SW480 (cell line): ENCODE measurements at places on chromosomes 16 and 17.

GRCh38 chr17:82236142-82236971 is 7.5 kb downstream of the SLC16A3 start:
- no peak for DNase-seq

- DNase-seq = no peak
Measured at GRCh38 chr17:60652454-60653247, 25.0 kb upstream of the BCAS3 start.

DNA sequence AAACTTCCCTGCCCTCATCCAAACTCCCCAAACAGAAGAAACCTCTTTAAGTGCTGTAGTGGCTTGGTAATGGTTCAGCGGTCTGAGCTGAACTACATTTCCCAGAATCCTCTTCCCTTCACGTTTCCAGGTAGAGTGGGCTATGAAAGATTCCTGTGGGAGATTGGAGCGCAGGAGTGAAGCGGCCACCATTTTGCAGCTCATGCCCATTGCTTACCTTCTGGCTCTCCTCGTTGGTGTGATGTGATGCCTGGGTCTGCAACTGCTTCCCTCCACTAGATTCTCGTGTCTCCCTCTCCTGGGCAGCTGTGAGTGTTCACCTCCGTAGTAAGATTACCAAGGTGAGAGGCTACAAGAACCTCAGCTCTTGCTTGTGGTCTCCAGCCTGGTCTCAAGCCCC is 82.1 kb downstream of the GPR139 start:
- peak; percentile 28 for DNase-seq

DNA sequence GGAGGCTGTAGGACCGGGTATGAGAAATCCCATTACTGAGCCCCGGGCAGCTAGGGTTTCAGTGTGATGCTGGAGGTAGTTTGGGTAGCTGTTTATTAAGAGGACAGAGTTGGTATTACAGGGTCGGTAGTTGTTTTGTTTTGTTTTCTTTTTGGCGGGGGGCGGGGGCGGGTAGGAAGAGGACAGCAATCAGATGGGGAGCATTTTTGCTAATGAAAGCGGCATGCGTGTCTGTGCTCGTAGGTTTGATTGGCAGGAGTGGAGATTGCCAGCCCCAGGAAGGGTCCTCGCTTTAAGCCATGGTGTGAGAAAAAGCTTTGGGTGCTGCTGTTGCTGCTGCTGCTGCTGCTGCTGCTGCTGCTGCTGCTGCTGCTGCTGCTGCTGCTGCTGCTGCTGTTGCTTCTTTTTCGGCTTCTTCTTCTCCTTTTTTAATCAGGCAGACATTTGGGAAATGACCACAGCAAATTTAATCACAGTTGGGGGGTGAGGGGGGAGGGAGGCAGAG is 498.5 kb upstream of the ZFHX3 start:
- DNase-seq = peak; percentile 6

DNA sequence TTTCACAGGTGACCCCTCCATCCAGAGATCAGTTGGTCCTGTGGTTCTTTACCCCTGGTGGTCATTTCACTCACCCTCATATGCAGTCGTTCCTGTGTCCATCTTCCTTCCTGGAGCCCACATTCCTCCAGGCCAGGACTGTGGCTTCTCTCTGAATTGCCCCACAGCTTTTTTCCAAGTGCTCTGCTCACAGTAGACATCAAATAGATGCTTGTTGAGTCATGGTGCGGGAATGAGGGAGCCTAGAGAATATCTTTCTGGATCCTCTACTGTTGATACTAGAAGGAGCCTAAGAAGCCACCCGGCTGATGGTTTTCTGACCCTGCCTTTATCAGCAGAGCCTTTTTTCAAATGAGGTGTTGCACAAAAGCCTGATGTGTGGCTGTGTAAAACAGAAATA is 10.4 kb downstream of the USB1 start:
- DNase-seq = no peak

DNA sequence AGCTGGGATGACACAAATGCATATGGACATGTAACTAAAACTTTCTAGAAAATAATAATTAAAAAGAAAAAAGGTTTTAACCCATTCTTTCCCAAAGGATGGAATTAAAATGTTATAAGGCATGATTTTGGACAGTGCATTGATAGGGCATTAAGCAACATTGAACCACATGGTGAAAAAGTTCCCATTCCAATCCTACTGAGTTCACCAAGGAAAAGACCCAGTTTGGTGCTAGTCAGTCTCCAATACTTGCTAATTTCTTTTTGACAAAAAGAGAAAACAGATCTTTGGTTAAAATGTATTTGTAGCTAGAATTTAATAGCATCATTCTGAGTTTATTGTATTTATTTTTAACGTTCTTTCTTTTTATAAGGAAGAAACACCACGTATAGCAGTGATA is 28.1 kb downstream of the EMP2 start:
- DNase-seq = no peak

- no peak for DNase-seq
Measured at GRCh38 chr16:8776129-8776584, 21.3 kb downstream of the TMEM186 start.

DNA sequence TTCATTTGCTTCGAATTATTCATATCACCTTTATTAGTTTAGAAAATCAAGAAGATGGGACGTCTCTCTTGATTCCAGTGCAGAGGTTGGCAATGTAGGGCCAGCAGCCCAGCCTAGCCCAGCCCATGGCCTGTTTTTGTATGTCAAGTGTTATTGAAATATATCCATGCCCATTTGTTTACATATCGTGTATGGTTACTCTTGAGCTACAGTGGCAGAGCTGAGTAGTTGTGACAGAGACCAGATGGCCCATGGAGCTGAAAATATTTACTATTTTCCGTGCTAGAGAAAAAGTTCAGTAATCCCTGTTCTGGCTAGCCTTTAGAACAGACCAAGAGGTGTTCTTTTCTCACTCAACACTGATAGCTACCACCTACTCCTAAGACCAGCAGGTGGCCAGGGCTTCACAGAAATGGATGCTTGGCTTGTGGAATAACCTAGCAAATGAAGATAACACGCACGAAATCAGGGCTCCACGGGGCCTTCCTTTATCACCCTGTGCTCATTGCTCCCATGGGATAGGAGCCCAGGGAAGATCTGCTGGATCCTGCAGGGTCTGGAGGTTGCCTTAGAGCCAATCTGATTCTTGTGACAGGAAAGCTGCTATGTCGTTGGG is 123.2 kb upstream of the ANKFN1 start:
- DNase-seq = no peak

GRCh38 chr17:4559966-4560365 is 411 bp downstream of the GGT6 start:
- DNase-seq = no peak

GRCh38 chr16:12530302-12530701 is 273.4 kb downstream of the CPPED1 start:
- DNase-seq = no peak

DNA sequence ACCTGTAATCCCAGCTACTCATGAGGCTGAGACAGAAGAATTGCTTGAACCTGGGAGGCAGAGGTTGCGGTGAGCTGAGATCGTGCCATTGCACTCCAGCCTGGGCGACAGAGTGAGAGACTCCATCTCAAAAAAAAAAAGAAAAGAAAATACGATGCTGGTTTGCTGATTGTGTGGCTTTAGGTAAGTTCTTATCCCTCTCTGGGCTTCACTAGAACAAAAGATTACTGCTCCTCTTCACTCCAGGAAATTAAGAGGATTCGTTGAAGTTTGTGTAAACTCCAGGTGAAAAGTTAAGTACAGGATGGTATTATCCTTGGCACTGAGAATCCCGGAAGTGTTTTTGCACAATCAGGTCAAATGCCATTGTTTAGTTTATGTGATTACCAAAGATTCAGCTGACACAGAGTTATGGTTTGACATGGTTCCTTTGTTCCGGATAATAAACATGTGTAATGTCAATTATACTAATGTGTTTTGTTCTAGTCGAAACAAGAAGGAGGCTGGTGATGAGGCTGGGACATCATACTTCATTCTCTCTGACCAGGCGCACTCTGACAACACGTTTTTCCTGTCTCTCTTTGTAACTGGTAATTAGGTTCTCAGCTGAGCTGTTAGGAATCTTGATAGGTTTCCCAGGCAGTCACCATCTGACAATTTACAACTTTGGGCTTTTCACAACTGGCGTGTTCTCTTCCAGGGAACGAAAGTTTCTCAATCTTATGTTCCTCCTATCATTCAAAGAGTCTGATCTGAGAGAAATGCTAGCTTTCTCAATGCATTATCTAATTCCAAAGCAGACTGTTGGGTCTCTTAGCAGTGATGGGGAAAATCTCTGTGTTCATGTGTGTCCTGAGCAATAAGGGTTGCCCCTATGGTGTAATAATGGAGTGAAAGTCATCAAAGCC is 10.8 kb upstream of the TAOK1 start:
- DNase-seq = no peak

- DNase-seq = no peak
Measured at GRCh38 chr16:52652033-52652432, 105.1 kb upstream of the TOX3 start.

DNA sequence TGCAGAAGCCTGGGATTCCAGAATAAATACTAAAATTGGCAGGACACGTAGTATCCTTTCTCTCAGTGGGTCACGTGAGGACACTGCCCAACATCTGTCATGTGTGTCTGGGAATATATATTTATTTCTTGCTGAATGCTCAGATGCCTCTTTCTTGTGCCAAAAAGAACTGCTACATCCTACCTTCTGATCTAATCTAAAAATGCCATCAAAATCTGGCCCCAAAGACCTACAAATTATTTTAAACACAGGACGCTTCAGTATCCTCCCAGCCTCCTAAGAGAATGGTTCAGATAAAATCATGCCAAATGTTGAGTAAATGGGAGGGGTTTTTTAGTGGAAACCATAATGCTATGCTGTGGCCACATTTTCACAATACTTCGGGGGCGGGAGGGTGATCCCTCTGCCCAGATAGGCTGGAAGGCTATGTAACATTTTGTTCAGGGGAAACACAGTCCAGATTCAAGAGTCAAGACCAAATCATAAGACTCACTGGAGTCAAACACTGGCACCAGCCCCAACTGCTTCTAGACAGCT is 22.9 kb upstream of the CORO6 start:
- no peak for DNase-seq

GRCh38 chr16:56263711-56264608 is 72.7 kb downstream of the GNAO1 start:
- no peak for DNase-seq

DNA sequence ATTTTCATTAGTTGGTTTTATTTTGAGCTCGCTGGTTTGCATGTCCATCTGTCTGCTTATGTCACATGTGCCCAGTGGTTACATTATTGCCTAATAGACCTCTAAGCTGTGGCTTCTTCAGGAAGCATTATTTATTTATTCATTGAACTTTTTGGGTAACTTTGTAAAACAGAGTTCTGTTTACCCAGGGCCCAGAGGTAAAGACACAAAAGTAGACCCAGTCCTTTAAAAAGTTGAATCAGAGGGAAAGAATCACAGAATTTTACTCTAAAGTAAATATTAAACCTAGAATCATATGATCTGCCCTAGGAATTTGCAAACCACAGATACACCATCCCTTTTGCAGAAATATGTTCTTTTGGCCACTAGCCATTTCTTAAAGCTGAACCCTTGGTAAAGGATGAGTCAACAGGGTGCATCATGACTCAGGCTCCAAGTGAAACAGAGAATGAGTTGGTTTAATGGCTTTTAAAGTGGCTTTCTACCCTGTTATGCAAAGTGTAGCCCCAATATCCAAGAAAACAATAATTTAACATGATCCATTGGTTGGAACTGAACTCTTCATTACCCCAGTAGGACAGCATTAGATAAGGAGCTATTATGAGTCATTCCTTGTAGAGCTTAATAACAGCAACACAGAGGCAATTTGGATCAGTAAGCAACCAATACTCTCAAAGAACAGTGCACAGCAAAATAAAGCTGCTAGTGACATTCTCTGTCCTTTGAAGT is 236.3 kb downstream of the KCNJ2 start:
- peak; percentile 34 for DNase-seq

DNA sequence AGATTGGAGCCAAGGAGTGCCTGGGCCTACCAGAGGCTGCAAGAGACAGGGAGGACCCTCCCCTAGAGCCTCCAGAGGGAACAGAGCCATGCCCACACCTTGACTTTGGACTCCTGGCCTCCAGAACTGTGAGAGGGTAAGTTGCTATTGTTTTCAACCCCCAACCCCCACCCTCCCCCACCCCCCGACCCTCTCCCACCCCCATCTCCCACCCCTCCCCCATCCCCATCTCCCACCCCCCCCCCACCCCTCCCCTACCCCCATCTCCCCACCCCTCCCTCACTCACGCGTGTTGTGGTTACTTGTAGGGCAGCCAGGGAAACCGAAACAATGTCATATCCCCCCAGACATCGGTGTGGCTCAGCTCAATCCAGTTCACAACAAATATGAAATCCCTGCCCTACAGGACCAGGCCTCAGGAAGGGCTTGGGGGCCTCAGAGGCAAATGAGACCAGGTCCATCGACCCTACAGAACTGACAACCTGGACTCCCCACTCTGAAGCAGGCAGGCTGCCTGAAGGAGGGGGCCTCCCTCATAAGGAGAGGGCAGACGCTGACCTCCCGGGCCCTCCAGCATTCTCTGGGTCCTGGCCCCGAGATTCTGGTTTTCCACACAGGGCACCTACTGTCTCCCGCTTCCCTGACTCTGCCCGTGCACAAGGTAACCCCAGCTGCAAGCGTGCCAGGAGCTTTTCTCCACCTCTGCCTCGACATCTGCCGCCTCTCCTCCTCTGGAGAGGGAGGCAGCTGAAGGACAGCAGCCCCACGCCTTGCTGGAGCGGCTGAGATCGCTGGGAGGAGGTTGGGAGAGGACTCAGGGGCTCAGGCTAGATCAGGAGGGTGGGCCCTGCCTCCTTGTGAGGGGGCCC is 3.0 kb upstream of the ZCCHC14 start:
- no peak for DNase-seq

DNA sequence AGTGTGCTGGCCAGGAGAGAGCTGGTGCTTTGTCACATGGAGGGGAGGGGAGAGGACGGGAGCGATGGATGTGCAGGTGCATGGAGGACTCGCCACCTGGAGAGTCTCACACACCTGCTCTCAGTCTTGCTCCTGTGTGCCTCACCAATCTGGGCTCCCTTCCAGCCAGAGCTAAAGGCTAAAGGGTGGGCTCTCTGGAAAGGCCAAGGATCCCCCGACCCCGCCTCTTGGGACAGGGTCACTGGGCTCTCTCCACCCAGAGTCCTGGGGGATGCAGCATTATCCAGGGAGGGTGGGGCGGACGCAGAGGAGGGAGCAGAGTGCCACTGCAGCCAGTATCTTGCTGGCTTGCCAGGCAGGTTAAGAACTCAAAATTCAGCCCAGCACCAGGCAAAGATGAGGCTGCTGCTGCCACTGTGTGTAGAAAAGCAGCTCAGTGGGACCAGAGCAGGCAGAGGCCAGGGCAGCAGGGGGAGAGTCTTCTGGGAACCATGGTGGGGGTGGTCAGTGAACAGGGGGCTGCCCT is 5.4 kb upstream of the STAT5B start:
- DNase-seq = no peak

DNA sequence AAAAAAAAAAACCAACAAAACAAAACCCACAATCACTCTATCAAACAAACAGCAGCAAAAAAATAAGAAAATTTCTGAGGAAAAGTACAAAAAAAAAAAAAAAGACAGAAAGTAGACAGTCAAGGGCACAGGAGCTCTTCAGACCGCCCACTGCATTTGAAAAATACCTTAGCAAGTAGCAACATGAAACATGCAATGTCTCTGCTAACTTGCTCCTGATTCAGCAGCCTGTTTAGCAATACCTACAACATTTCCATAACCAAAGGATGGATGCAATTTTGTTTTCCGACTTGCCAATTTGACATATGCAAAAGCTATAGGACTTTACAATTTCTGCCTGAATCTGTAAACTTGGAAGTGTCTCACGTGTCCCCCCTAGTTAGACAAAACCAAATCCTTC is 57.4 kb downstream of the SYNRG start:
- no peak for DNase-seq
